Left kidney (tissue), 8 donors: ENCODE measurements at places on chromosomes 5 and 9. TPM values are rescaled to one million over a fixed set of nuclear protein-coding genes. Genes with fewer than 3 reads are reported as not detected.

DNA sequence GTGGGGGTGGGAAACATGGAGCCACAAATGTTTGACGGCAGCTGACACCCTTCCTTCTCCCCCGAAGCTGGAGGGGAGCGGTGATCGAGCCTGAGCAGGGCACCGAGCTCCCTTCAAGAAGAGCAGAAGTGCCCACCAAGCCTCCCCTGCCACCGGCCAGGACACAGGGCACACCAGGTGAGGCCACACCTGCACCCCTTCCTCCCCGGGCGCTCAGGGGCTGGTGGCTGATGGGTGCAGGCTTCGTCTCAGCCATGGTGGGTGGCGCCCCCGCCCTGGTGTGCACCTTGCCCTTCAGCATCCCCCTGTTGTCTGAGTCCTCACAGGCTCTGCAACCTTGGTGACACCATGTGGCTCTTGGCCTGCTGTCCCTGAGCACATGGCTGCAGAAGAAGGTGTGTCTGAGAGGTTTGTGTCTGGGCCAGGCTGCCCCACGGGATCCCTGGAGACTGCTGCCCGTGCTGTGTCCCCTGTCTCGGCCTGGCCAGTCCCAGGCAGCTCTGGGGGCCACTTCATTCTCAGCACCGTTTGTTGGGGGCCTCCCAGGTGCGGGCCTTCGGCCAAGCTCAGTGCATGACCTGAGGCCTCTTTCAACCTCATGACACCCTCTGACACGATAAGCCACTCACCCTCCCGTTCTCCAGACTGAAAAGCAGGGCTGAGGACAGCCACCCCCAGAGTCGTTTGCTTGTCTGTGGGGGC is 11.1 kb downstream of the MAN1B1 start:
- no peak for DNase-seq

Gene FAM221B
- polyA plus RNA-seq: 0.40 TPM

DNA sequence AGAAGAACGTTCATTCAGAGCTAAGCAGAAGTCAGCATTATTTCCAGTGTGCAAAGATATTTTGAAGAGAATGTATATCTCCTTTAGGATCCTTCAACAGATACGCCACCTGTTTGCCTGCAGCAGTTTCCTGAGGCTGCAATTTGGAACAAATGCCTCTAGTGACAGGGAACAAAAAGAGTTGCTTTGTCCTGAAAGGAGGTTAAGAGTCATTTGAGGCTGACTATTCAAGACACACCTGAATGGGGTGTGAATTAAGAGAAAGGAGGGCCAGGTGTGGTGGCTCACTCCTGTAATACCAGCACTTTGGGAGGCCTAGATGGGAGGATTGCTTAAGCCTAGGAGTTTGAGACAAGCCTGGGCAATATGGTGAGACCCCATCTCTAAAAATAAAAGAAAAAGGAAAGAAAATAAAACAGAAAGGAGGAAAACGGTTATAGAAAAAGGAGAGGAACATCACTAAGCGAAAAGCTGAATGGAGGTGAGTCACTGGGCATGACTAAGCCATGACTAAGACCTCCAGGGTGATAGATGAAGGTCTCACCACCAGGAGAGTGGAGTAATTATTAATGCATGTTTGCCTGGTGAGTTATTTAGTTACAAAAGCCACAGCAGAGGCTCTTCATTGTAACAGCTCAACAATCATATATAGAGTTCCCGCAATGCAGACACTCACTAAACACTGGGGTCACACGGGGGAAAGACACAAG is 255.2 kb upstream of the TNC start:
- DNase-seq: no peak

GRCh38 chr9:3215658-3216057 is 310.1 kb downstream of the RFX3 start:
- no peak for DNase-seq

Gene PCDHB14
- 11.3 TPM for polyA plus RNA-seq

Gene DNAH5
- polyA plus RNA-seq: 2.0 TPM

Gene SH3RF2
- polyA plus RNA-seq: 5.4 TPM

DNA sequence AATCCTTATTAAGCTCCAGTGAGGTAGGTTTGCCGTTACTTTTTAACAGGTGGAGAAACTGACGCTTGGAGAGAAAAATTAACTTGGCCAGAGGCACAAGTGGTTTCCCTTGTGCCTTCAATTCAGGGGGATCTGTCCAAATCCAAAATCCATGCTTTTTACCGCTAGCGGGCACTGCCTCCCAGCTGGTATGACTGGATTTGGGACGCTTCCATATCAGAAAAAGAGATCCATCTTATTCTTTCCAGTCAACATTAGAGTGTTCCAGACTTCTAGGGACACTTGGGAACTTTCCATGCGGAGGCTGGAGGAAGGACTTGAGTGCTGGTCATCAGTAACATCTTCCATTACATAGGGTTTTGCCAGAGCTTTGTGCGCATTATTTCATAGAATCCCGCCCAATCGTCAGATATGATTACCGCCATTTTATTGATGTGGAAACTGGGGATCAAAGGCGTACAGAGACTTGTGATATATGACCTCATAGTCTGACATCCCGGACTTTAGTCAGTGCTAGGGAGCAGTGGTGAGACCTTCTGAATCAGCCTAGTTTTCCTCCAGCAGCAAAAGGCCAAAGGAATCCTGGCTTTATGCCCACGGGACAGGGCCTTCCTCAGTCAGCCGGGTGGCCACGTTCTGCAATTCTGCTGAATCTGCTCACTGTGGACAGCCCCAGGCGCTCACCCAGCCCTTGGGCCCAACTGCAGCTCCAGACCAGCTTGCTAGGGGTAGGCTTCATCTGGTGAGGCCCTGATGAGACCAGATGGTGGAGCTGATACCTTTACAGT is 1.1 kb upstream of the GNPDA1 start:
- no peak for DNase-seq

- no peak for DNase-seq
Observed at GRCh38 chr5:77957-78804, 13.8 kb upstream of the PLEKHG4B start.

- peak; percentile 95 for DNase-seq
Observed at GRCh38 chr5:138465261-138466124, at the start of gene EGR1. Gene EGR1, plus strand, starts transcription at chr5:138465479. Its CDS starts 283 bp downstream, at chr5:138465762.

- no peak for DNase-seq
Observed at GRCh38 chr5:8807636-8808035, 738.2 kb downstream of the SEMA5A start.

- DNase-seq: no peak
Observed at GRCh38 chr5:63687854-63688516, 274.3 kb downstream of the HTR1A start.

Gene CFAP157
- polyA plus RNA-seq: 4.3 TPM

DNA sequence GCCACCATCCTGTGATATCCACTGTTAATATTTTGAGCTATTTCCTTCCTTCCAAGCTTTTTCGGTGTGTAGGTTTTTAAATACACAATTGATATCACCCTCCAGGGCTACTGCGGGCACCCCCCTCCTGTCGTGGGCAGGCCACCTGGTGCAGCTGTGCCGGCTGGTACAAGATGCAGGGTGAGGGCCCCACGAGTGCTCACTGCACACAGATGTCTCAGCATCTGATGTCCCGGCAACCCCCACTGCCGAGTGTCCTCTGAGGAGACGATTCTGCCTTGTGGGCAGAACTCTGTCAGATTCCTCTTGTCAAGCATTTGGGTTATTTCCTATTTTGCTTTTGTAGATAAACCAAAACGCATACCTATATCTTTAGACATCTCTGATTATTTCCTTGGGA is 25.1 kb downstream of the CACNA1B start:
- DNase-seq: no peak

- no peak for DNase-seq
Observed at GRCh38 chr5:135372654-135373381, 26.2 kb downstream of the MACROH2A1 start.
